Activated gamma-delta T cell treated with Interleukin-2 at 50 U/mL for 16 hours (primary cell): ENCODE measurements at places on chromosomes 16 and 17.

DNA sequence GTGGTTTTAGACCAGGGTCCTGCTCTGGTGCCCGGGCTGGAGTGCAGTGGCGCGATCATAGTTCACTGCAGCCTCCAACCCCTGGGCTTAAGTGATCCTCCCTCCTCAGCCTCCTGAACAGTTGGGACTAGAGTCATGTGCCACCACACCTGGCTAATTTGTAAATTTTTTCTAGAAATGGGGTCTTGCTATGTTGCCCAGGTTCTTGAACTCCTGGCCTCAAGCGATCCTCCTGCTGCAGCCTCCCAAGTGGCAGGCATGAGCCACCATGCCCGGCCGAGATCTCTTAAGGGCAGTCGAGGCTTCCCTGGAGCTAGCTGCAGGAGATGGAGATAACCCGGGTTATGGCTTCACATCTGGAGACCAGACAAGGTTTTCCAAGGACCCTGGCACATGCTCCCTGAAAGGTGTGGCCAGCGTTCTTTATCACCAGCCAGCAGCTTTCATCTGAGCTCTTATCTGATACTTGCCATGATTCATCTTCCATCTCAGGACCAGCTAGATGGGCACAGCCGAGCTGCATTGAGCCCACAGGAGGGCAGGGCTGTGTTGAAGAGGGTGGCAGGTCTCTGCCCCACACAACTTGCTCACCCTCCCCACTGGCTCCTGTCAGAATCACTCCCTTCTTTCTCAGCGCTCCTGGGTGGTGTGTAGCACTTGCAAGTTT is 28.6 kb downstream of the SCNN1B start:
- DNase-seq: no peak

GRCh38 chr17:40093005-40093579 is 7.3 kb downstream of the NR1D1 start:
- DNase-seq: no peak

- no peak for DNase-seq
These were observed 31.1 kb downstream of the RBFOX1 start for GRCh38 chr16:7363422-7364417.

- no peak for DNase-seq
These were observed 250.0 kb downstream of the ABCC12 start for GRCh38 chr16:47905771-47906170.

- DNase-seq: no peak
These were observed 34.5 kb downstream of the TOX3 start for GRCh38 chr16:52512297-52512987.

- DNase-seq: no peak
These were observed 54.8 kb upstream of the SEC14L1 start for GRCh38 chr17:77085926-77086432.

DNA sequence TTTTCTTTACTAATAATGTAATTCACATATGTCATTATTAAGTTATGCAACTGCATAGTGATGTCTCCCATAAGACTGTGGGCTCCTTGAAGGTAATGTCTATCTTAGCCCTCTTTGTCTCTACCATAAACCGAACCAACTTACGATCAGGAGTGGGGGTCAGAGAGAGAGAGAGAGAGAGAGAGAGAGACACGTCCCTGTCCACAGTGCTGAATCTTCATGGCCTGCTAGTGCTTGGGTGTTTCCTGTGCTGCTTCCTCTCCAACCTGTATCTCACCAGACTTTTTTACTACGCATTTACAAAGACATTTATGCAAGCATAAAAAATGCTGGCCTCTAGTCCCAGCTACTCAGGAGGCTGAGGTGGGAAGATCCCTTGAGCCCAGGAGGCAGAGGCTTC is 52.2 kb upstream of the HAPSTR1 start:
- no peak for DNase-seq

DNA sequence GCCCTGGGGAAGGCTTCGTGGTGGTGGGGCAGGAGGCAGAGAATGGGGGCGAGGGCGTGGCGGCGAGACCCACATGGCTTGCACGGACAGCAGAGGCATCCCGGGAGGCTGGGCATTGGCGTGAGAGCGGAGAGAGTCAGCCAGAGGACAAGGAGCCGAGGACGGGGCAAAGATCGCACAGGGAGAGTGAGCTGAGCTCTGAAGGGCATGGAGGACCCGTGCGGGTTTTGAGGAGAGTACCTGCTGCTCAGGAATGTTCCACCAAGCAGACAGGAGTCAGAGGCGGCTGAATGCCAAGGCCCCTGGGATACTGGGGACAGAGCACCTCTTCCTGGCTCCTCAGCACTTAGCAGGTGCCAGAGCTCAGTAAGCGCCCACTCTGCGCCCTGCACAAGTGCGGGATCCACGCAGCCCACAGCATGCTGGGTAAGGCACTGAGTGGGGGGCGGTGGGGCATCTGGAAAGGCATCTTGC is 47.8 kb downstream of the ARHGAP27 start:
- DNase-seq: no peak

DNA sequence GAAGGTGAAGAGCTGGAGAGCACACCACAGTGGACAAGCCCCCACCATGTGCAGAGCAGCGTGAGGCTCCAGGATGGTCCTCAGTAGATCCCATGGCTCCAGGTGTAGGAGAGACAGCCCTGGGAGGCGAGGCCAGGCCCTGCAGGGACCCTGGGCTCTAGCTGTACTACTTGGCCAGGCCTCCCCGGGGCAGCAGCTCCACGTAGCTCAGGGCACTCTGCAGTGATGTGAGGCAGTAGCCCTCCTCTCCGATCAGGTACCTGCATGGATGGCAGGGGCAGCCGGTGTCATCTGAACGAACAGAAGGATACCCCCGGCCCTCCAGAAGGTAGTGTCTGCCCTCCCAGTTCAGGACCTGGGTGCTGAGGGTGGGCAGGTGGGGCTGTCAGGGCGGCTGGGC is 6.2 kb upstream of the SPATA2L start:
- no peak for DNase-seq

- no peak for DNase-seq
These were observed 155.3 kb downstream of the PITPNC1 start for GRCh38 chr17:67532326-67532871.
